NCI-H2029 (cell line): ENCODE measurements at places on chromosomes 3 and 15.

GRCh38 chr3:171165499-171165921, 139.0 kb upstream of the SLC2A2 start:
- DNase-seq, result no peak

DNA sequence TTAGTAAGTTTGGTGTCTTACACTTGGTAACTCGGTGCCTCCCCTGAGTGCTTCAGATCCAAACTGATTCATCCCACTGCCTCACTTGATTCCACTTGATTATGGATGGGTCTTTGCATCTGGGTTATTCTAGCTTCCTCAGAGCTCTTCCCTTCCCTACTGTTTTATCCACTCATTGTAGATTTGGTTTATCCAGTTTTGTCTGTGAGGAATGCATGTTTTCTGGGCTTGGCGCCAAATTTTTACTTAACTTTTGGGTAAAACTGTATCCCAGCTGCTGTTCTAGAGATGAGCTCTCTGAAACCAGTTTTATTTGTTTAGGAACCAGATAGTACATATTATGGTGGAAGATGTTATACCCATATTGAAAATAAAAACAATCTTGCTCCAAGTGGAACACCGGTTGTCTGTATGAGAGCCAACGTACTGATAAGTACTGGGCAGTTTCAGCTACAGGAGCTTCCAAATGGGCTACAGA, 20.9 kb downstream of the RAD54L2 start:
- no peak for DNase-seq

DNA sequence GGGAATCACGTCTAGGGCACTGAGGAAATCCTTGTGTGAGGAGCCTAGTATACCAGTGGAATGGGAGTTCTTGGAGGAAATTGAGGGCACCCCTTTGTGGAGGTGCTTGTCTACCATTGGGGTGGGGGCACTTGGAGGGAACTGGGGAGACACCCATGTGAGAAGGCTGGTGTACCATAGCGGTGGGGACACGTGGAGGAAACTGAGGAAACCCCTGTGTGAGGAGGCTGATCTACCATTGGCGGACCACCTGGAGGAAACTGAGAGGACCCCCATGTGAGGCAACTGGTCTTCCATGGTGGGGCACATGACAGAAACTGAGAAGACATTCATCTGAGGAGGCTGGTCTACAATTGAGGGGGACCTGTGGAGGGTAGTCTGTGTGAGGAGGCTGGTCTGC, 164.5 kb downstream of the FBLN2 start:
- no peak for DNase-seq

GRCh38 chr3:27943106-27943505, 221.0 kb upstream of the EOMES start:
- no peak for DNase-seq

DNA sequence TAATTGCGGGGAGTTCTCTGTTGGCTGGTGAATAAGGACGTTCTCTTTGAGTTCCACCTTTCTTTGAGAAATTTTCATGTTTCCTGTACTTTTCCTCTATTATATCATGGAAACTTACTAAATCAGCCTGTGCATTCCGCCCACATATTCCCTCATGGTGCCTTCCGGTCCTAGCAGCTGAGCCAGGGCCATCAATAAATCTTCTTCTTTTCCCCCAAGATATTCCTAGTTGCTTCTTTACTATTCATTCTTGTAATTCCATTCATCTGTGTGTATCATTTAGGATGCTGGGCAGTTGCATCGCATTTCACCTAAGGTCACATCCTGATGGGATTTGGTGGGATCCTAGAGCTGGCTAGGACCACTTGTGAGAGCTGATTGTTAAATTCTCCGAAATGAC, 139.2 kb downstream of the RBMS3 start:
- no peak for DNase-seq

DNA sequence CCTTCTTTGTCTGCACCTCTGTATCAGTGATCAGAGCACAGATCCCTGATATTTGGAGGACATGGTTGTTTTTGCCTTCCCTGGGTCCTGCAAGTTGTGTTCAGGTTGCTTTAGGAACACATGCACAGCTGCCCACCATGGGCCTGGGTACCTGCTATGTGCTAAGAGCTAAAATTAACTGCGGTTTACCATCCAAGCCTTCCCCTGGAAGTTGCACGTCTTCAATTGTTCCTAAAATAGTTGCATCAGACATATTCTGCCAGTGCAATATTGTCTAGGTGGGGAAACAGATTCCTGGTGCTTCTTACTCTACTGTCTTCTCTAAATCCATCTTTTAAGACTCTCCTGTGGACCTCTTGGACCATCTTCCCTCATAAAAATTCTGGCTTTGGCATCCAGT, 80.9 kb downstream of the PDE8A start:
- no peak for DNase-seq

- no peak for DNase-seq
Measured at GRCh38 chr3:140199743-140200142, 264.8 kb downstream of the CLSTN2 start.

DNA sequence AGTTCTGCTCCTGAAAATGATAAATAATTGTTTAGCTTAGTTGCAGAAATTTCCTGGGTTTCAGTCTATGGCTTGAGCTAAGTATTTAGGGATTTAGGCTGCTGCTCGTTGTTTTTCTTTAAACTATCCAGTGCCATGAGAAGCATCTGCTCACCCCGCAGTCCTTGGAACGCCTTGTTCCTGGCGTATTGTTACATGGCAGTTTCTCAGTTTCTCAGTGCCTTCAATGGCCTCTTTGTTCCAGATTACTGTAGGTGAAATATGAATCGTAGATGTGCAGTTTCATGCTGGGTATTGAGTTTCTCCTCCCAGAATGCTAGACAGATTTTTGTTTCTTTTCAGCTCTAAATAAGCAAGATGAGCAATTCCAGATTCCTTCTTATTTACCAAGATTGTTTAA, 269.5 kb upstream of the GBE1 start:
- no peak for DNase-seq

GRCh38 chr3:107579371-107579770, 56.6 kb downstream of the BBX start:
- no peak for DNase-seq

- DNase-seq, result no peak
Measured at GRCh38 chr3:35183927-35184675, 455.2 kb upstream of the ARPP21 start.

DNA sequence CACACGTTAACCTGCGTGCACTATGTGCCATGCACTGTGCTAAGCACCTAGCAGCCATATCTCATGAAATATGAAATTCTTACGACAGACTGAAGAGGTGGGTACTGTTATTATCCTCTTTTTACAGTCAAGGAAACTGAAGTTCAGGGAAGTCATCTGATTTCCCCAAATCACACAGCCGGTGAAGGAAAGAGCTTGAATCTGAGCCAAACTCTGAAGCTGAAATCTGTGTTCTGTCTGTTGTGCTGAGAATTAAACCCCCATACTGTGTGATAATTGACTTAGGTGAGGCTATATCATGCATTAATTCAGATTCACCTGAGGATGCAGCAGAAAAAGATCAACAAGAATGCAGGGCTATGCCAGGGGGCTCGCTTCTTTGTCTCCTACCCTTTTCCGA, 475 bp downstream of the FAM107A start:
- DNase-seq, result no peak

- DNase-seq, result no peak
Measured at GRCh38 chr3:13166243-13167063, 93.2 kb upstream of the IQSEC1 start.

- DNase-seq, result no peak
Measured at GRCh38 chr3:125128861-125129501, 73.2 kb upstream of the HEG1 start.

DNA sequence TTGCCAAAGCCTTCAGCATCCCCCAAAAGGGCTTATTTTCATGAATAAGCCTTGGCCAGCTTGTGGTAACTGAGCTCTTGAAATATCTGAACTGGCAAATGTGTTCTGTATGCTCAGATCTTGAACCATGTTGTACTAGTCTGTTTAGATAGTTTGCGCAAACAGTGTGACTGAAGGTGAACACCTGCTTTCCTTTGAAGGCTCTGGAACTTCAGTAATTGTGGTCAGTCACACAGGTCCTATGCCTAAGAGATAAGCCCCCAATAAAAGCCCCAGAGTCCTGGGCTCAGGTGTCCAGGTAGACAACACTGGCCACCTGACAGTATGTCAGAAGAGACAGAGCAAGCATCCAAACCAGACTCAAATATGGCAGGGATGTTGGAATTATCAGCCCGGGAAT, 5.4 kb downstream of the TUBGCP5 start:
- peak; percentile 1 for DNase-seq

DNA sequence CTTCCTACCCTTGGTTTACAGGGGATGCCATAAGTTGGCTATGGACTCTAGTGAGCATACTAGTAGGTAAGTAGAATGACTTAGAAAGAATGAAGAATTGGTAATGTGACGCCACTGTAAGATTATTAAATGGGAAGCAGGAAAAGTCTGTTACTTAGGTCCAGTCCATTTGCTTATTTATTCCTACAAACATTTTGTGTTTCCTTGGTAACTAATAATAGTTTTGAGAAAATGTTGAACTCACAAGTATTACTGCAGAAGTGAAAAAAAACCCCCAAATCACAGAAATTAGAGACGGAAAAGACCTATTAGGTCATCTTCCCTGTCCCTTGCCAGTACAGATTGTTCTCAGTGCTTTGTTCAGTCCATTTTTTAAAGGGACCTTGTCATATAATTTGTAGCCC, 63.5 kb downstream of the CMSS1 start:
- DNase-seq, result no peak

GRCh38 chr3:148551767-148552260, 145.9 kb upstream of the AGTR1 start:
- DNase-seq, result no peak
